T47D (cell line): ENCODE measurements at places on chromosomes 2 and 18.

- no peak for DNase-seq
Measured at GRCh38 chr18:40489301-40489700, 1465.7 kb upstream of the PIK3C3 start.

DNA sequence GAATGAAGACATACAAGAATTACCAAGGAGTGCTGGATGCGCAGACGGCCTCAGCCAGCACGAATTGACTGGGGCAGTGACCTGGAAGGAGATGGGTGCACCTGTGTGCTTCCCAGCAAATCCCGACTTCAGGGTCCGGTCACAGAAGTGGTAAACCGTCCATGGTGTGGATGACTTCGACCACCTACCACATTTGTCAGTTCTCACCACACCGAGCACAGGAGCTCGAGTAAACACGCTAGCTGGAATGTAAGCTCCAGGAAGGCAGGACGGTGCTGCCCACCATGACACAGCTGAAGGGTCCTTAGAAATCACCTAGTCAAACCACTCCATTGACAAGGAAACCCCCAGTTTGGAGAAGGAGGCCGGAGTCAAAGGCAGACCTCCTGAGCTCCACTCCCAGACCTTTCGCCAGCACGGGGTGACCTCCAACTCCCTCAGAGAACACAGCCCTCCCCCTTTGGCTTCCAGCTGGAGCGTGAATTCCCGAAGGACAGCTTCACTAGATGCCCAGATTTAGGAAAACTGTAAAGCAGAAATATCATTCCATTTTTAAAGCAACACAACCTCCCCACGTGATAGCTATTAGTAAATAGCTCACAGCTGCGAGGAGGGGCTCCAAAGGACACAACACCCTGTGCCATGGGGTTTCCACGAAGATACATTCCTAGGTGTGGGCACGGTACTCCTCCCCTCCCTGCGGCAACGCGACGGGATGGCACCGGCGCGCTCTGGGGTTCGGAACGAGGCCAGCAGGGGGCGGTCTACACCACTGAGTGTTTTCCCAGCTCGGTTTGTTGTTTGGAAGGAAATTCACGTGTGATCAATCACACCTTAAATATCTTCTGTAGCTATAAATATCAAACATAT is 34.1 kb upstream of the GNAL start:
- DNase-seq = peak; percentile 37

DNA sequence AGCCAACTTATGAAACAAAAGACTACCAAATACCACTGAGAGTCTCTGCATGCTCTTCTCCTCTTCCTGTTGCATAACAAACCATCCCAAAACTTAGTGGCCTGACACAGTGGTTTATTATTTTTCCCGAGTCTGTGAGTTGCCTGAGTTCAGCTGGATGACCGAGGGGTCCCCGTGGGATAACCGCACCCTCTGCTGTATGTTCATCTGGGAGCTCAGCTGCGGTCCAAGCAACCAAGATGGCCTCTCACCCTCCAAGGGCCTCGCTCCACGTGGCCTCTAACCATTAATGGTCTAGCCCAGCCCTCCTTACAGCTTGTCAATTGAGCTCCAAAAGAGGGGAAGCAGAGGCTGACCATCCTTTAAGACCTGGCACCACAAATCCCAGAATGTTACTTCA is 17.1 kb downstream of the ITM2C start:
- no peak for DNase-seq

DNA sequence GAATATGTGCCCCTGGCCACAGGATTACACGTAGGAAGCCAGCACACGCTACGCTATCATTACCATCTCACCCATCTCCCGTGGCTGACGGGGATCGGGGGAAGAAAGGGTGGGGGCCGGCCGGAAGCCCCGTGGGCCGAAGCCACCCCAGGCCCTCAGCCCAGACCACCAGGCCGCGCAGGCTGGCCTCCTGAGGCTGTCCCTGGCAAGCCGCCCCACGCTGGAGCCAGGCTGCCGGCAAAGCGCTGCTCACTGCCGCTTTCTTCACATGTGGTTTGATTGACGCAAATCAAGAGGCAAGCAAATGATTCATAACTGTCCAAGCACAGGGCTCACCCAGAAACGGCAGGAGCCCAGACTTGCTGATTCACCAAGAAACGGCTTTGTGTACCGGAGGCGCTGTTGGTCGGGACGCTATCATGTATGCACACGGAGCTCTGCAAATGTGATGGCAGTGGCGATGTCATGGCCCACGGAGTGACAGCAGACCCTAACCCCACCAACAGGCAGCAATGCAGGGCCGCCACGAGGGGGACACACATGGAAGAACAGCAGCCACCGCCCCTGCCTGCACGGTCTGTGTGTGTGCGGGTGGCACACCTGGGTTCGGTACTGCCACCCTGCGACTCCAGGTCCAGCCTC is 125.7 kb downstream of the HDAC4 start:
- DNase-seq = no peak

GRCh38 chr2:75632813-75633212 is 13.8 kb upstream of the MRPL19 start:
- no peak for DNase-seq

- no peak for DNase-seq
Measured at GRCh38 chr2:109110170-109110569, 18.8 kb upstream of the SH3RF3 start.
